Activated CD8-positive, alpha-beta T cell treated with anti-CD3 and anti-CD28 coated beads, Interleukin-2, amount 10 ng/mL, durations not matched to agents 7 days and 5 days (primary cell): ENCODE measurements at places on chromosomes 2 and 18.

DNA sequence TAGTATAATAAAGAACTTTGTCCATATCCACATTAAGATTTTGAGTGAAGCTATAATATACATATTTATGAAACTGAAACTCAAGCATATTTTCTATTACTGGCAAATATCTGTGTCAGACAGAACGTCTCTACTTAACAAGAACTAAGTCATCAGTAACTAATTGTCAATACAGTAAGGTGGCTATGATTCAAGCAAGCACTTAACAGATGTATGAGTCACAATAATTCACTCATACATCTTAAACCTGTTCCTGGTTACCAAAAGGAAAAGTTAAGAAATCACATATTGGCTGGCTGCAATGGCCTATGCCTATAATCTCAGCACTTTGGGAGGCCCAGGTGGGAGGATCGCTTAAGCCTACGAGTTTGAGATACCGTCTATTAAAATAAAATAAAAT, 96.0 kb downstream of the SOS1 start:
- no peak for DNase-seq
- peaks cover 49% of the 10 kb centered on the region for H3K36me3 ChIP-seq
- no peaks in the 10 kb centered on the region for H3K4me1 ChIP-seq

GRCh38 chr2:190511104-190511503, 23.4 kb downstream of the NEMP2 start:
- H3K36me3 ChIP-seq, result peaks cover 45% of the 10 kb centered on the region
- H3K4me3 ChIP-seq, result no peak overlapping the region
- DNase-seq, result no peak

- H3K4me3 ChIP-seq, result peak overlapping the region; percentile 51
- DNase-seq, result no peak
- peaks cover 33% of the 10 kb centered on the region for H3K36me3 ChIP-seq
- peak overlapping the region; percentile 16 for H3K27ac ChIP-seq
Measured at GRCh38 chr2:179107737-179108136, 57.8 kb upstream of the CCDC141 start.

DNA sequence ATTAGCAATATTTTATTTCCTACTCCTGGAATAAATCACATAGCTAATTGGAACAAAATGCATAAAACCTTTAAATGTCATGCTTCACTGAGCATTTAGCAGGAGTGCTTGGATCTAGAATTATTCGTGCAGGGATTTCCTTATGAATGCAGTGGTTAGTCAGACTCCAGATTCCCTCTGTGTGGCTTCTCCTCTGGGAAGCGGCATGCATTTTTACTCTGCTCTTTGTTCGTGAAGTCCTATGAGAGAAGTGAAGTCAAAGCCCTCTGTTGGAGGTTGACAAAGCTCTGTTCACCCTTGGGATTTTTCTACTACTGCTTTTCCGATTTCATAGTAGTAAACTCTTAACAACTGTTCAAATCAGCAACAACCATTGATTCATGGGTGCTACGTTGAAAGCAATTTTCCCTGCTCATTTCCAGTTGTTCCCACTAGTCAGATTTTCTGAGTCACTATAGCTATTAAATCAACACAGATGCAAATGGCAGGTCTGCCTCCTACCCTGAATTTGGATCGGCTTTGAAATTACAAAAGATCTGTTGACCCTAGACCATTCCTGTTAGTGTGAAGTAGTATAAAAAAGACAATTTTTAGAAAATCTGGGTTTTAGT, 461.7 kb downstream of the STK39 start:
- H3K36me3 ChIP-seq, result no peaks in the 10 kb centered on the region
- DNase-seq, result no peak
- no peaks in the 10 kb centered on the region for H3K4me1 ChIP-seq
- no peak overlapping the region for H3K4me3 ChIP-seq
- no peak overlapping the region for H3K27ac ChIP-seq
- no peaks in the 10 kb centered on the region for H3K27me3 ChIP-seq

DNA sequence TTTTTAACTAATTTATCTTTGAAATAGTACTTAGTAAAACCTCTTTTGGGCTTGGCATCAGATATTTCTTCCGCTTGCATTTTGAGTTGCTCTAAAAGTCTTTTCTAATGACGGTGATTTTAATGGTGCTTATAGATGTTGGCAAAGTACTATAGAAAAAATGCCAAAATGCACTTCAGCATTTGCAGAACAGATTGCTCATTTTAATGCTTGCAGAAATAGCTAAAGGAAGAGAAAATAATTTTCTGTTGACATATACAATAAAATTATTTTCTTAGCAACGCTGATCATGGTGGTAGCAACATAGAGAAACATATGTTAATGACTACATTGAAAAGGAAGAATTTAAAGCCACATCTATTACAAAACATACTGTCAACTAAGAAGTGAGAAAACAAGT, 170.7 kb downstream of the STK39 start:
- H3K27ac ChIP-seq, result no peak overlapping the region
- no peak for DNase-seq
- no peaks in the 10 kb centered on the region for H3K4me1 ChIP-seq
- H3K27me3 ChIP-seq, result no peaks in the 10 kb centered on the region
- peaks cover 9% of the 10 kb centered on the region for H3K36me3 ChIP-seq

GRCh38 chr18:33113416-33113815, 327.1 kb downstream of the CCDC178 start:
- no peaks in the 10 kb centered on the region for H3K36me3 ChIP-seq
- DNase-seq, result no peak
- no peaks in the 10 kb centered on the region for H3K27me3 ChIP-seq
- no peak overlapping the region for H3K27ac ChIP-seq
- no peaks in the 10 kb centered on the region for H3K4me1 ChIP-seq

DNA sequence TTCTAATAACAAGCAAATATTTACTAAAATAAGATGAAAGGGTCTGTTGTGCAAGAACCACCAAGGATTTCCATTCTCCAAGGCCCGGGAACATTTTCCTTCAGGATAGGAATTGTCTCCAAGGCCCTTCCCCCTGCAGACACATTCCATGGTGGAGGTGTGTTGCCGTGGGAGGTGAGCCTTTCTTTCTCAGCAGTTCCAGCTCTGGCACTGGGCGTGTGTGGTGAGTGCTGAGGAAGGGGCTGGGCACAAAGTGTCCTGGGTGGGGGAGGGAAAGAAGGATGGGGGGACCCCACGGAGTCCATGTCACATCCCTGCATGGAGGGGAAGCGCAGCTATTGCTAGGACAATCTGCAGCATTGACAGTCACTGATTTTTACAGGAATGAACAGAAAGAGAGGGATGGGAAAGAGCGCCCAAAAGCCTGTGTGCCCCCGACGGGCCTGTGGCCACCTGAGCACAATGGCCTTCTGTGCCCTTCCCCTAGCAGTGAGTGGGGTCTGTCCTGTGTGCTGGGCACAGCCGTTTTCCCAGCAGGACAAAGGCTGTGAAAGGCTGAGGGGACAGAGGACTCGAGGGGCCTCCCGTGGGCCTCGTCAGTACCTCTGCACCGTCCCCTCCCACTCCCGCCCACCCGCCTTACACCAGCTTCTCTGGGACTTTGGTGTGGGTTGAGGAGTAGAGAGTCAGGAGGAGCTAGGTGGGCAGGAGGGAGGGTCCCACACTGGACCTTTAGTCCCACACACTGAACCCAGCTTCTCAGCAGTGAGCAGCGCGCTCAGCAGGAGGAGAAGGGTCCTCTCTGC, 79.8 kb downstream of the PTGR3 start:
- no peak for DNase-seq
- no peaks in the 10 kb centered on the region for H3K36me3 ChIP-seq
- no peaks in the 10 kb centered on the region for H3K4me1 ChIP-seq
- H3K4me3 ChIP-seq, result no peak overlapping the region
- H3K27ac ChIP-seq, result no peak overlapping the region

- DNase-seq, result no peak
- H3K4me1 ChIP-seq, result peaks cover 2% of the 10 kb centered on the region
- H3K4me3 ChIP-seq, result no peak overlapping the region
- H3K36me3 ChIP-seq, result peaks cover 46% of the 10 kb centered on the region
- no peaks in the 10 kb centered on the region for H3K27me3 ChIP-seq
Measured at GRCh38 chr2:159758686-159759085, 39.3 kb downstream of the CD302 start.

DNA sequence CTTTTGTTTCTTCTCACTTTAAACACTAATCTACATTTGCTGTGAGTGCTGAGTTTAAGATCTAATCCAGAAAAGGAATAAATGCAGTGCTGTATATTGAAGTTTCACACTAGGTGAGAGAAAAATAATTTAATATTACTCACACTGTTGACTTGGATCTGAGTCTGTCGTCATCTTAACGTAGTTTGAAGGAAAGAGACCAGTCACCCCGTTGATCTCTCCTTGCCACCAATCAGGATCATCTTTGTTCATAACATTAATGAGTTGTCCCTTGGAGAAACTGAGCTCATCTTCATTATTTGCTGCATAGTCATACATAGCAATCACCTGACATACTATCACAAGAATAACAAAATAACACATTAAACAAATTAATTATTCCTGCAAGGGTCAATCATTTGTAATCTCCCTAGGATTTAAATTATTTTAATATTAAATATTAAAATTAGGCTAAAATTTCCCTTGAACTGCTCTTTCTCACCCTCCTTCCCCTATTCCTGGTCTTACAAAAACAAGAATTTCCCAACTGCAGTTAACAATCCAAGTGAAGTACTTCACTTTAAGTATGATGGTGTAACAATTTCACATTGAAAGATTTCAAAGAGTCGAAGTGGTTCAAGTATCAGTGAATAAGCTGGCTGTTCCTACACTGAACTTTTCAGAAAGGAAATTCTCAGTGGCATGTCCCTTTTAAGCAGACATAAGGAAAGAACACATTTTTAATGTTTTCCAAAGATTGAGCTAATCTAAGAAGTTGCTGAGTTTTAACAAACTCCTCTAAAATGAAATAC, 71.3 kb downstream of the FAM228A start:
- DNase-seq, result no peak
- H3K4me1 ChIP-seq, result no peaks in the 10 kb centered on the region
- H3K27ac ChIP-seq, result no peak overlapping the region
- H3K36me3 ChIP-seq, result peaks cover 35% of the 10 kb centered on the region

DNA sequence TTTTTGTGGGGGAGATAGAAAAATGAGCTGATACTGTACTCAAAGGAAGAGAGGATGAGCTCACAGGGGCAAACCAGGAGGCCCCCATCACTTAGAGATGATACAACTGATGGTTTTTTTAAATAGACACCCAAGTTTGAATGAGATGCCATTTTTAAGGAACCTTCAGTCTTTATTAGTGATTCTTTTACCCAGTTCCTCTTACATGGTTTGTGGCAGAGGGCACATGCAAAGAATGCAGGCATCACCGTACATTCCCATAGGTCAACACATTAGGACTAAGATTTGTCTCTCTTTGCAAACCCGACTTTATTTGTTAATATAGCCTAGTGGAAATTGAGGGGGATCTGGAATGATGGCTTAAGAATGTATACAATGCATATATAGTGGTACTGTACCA, 250.9 kb downstream of the ASXL3 start:
- H3K27ac ChIP-seq, result no peak overlapping the region
- no peaks in the 10 kb centered on the region for H3K27me3 ChIP-seq
- H3K4me1 ChIP-seq, result no peaks in the 10 kb centered on the region
- no peak overlapping the region for H3K4me3 ChIP-seq

- DNase-seq, result peak; percentile 37
- no peaks in the 10 kb centered on the region for H3K27me3 ChIP-seq
- no peak overlapping the region for H3K27ac ChIP-seq
- H3K4me3 ChIP-seq, result no peak overlapping the region
- no peaks in the 10 kb centered on the region for H3K36me3 ChIP-seq
Measured at GRCh38 chr18:28189400-28190239, 12.7 kb upstream of the CDH2 start.

DNA sequence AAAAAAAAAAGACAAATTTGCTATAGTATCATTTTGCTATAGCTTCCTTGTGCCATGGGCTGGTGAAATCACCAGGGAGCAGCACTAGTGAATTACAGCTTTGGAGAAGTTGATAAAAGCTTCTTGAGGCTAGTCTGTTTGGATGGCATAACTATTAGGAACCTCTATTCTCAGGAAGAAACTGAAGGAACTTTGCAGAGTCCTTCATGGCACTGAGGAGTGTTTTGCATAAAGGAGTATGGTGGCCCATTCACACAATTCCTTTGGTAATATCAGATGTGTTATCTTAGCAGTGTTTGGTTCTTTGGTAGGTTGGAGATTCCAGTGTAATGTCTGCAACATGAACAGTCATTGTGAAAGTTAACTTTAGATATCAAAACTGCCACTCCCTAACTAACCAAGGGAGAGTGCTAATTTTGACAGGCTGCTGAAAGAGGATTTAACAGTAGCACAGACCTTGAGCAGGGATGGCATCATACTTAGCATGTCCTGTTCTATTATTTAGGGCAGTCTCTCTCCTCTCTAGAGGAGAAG, 76.6 kb upstream of the ZFP36L2 start:
- no peak for DNase-seq
- H3K36me3 ChIP-seq, result peaks cover 4% of the 10 kb centered on the region
- H3K4me1 ChIP-seq, result peaks cover 18% of the 10 kb centered on the region
- H3K27ac ChIP-seq, result no peak overlapping the region

GRCh38 chr2:75002007-75002406, 43.6 kb downstream of the POLE4 start:
- no peaks in the 10 kb centered on the region for H3K36me3 ChIP-seq
- no peaks in the 10 kb centered on the region for H3K27me3 ChIP-seq
- no peaks in the 10 kb centered on the region for H3K4me1 ChIP-seq

DNA sequence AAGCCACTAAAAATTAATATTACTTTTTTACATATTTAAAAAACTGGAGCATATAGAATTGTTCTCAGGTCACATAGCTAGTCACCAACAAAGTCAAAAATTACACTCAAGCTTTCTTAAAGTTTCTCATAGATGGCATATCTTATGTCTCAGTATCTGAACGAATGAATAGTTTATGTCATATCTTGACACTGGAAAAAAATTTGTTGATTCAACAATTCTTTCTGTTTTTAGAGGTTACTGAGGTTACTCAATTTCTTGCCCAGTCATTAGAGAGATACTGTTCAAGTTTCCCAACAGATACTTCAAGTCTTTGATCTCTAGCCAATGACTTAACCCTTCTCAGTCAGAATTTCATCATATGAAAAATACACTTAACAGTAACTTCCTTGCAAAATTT, 113.1 kb upstream of the XIRP2 start:
- H3K36me3 ChIP-seq, result no peaks in the 10 kb centered on the region
- H3K4me1 ChIP-seq, result no peaks in the 10 kb centered on the region
- no peak overlapping the region for H3K27ac ChIP-seq
- DNase-seq, result no peak
- no peak overlapping the region for H3K4me3 ChIP-seq

DNA sequence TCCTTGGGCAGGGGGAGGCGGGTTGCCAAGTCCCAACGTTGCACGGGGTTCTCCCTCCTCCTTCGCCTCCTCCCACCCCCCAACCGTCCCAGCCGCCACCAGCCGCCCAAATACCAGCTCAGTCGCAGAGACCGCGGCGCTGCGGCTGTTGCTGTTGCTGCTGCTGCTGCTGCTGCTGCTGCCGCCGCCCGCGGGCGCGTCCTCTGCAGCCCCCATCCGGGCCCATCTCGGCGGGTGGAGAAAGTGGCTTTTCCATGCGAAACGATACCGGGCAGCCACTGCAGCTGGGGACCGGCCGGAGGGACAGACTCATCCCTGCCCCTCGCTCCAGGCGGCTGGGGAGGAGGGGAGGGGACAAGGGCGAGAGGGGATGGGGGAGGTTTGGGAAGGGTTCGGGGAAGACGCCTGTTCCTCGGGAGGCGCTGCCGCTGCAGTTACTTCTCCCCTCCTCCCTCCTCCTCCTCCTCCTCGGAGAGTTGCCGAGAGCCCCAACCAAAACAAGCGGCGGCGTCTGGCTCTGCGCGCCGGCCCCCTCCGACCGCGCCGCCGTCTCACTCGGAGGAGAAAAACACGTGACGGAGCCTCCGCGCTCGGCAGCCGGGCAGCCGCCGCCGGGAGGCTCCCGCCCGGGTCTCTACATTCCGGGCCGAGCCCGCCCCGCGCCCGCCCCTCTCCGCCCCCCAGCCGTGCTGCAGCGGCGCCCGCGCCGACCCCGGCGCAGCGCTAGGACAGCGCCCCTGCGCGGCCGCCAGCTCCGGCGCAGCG, at the start of gene IRS1:
Gene IRS1, minus strand, starts transcription at position 610 of the 765 bp plus-strand sequence. CDS start 1,082 bp downstream, outside the sequence.
- peaks cover 18% of the 10 kb centered on the region for H3K36me3 ChIP-seq
- peak within 1 kb of the TSS; percentile 87 for H3K27ac ChIP-seq
- H3K4me1 ChIP-seq, result peaks cover 53% of the 10 kb centered on the region
- peak; percentile 71 for DNase-seq
- H3K4me3 ChIP-seq, result peak within 1 kb of the TSS; percentile 87
